ENCODE measurements at places on chromosomes 12 and 14.

GRCh38 chr14:64706593-64707193 is 2.5 kb downstream of the PLEKHG3 start:
- no peak for DNase-seq

- no peak for DNase-seq
Observed at GRCh38 chr14:90659156-90659555, 157.1 kb downstream of the TTC7B start.

GRCh38 chr14:95063391-95063790 is 93.9 kb downstream of the DICER1 start:
- DNase-seq = no peak

DNA sequence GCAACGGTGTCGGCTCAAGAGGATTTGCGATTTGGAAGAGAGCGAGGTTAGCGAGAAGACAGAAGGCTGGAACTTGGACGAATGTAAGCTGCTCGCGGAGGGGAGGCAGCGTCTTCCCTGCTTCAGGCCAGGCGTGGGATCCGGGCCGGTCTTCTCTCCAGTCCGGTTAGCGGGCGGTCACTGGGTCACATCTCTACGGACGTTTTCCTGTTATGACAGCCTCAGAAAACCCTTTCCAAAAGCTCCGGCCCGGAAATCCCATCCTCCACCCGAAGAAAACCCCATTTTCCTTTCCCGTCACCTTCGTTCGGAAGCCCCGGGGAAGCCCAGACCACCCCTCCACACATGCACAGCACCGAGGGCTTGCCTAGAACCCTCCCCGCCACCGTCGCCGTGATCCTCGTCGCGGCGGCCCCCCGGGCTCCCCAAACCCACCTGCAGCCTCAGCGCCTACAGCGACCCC is 268 bp downstream of the NDUFB1 start:
- peak; percentile 49 for DNase-seq

GRCh38 chr12:68113644-68114043 is 45.9 kb downstream of the IFNG start:
- DNase-seq = no peak

- no peak for DNase-seq
Observed at GRCh38 chr14:69323999-69324282, 64.0 kb downstream of the GALNT16 start.

- DNase-seq = peak; percentile 53
Observed at GRCh38 chr14:86088156-86088555, 558.2 kb downstream of the FLRT2 start.

- DNase-seq = peak; percentile 88
Observed at GRCh38 chr14:95098984-95099599, 58.2 kb downstream of the DICER1 start.

DNA sequence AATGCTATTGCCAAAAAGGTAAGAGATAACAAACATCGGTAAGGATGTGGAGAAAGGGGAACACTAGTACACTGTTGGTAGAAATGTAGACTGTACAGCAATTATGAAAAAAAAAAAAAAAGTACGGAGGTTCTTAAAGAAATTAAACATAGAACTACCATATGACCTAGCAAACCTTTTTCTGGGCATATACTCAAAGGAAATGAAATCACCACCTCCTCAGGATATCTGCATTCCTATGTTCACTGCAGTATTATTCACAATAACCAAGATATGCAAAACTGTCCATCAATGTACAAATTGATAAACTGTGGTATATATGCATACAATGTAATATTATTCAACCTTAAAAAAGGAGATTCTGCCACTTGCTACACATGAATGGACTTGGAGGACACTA is 60.7 kb downstream of the INSM2 start:
- DNase-seq = no peak

DNA sequence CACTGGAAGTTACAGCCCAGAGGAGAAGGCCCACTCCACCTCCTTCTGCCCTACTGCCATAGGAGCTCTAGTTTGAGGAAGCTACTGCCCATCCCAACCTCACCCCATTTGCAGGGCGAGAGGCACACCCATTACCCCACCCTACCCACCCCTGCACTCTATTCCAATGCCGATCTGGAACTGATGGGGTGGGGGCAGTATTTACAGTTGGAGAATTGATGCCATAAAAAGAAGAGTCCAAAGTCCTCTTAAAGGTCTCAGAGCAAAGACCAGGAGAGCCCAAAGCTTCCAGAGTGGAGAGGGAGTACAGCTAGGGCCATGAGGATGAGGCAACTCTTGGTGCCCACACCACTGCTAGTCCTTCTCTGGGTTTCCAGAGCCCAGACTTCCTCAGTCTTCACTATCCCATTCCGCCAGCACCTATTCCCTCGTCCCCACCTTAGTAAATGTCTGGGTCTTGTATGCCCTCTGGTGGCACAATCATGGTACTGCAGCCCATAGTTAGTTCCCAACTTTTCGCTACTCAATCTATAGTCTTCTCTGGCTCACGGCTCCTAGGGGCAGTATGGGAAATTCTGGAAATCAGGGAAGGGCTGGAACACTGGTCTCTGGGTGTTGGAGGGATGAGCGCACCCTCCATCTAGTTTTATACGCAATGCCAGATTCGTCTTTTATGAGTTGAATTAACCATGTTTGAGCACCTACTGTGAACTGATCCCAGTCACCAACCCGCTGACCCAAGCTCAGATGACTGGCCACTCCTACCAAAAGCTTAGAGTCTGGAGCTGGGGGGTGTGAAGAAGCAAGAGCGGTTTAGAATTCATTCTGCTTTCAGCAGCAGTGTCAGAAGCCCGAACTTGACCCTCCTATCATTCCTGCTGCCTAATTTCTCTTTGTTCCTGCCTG is 6.9 kb upstream of the ADCY6 start:
- DNase-seq = peak; percentile 82

DNA sequence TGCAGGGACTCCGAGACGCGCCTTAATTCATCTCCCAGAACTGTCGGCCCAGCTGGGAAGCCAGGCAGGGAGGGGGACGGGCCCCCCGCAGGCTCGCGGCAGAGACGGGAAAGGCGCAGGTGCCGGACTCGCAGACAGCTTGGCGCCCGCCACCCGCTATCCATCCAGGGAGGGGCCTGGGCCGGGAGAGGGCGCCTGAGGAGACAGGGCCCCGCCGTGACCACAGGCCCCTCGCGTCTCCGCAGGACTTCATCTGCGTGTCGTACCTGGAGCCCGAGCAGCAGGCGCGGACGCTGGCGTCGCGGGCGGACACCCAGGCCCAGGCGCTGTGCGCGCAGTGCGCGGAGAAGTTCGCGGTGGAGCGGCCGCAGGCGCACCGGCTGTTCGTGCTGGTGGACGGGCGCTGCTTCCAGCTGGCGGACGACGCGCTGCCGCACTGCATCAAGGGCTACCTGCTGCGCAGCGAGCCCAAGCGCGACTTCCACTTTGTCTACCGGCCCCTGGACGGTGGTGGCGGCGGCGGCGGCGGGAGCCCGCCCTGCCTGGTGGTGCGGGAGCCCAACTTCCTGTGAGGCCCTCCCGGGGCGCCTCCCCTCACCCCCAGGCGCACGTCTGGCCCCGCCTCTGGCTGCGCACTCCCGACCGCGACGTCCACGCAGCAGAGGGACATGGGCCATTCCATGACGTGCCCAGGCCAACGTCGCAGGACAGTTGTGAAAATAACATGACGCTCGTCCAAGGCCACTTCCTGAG is 60.6 kb downstream of the LGMN start:
- DNase-seq = no peak

- DNase-seq = peak; percentile 85
Observed at GRCh38 chr12:75721796-75722195, 210.4 kb upstream of the KRR1 start.

- DNase-seq = no peak
Observed at GRCh38 chr14:102593825-102594137, 1.3 kb downstream of the RCOR1 start.

DNA sequence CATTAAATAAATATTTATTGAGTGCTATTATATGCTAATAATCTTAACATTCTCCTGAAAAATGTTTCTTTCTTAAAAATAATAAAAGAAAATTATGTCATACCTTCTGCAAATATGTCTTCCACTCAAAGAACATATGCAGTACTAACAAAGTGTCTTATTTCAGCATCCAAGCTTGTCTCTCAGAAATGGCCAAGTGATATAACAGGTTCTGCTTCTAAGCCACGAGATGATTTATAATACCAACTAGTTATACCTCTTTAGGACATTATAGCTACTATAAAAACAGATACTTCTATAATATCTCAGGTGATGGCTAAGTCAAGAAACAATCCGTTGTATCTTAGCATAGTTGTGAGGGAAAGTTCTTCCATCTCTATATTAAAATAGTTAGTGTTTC is 128.1 kb upstream of the ARID2 start:
- DNase-seq = peak; percentile 35

GRCh38 chr14:101774006-101774795 is 12.7 kb downstream of the PPP2R5C start:
- DNase-seq = no peak
